Cerebellum (tissue), 4 donors: ENCODE measurements at places on chromosomes 4 and X.
A peak's percentile ranks its signal among the peaks of the same experiment; 100 is the strongest.

GRCh38 chr4:15231265-15232091 is 196.4 kb upstream of the C1QTNF7 start:
- DNase-seq = peak; percentile 65

DNA sequence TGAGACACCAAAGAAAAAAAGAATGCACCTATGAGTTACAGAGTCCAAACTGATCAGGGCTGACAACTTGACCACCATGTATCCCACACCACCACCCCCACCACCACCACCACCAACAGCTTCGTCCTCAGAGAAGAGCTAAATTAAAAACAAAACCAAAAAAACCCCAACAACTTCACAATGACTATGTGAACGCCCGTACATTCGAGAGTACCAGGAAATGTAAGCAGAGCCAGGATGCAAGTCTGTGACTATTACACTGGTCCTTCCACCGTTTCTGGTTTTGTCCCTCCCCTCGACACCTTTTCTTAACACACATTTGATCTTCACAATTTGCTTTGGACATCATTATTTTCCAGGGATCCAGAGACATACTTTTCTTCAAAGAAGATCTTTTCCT is 51.0 kb downstream of the WFS1 start:
- no peak for DNase-seq

DNA sequence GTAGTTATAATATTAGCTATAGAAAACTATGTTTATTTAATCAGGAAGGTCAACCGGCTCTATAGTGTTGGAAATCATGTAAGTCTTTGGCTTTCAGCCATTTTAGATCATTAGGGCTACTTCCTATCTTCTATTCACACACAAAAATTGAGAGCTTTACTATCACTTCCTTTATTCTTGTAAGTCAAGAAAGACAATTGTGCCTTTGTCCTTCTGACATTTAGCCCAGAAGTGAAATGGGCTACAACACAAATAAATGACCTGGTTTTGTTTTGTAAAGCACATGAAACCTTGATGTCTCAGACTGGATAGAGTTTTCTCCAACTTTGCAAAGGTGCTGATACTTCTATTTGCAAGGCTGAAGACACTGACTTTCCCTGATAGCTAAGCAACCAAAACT is 122.4 kb upstream of the ACSL4 start:
- no peak for DNase-seq

DNA sequence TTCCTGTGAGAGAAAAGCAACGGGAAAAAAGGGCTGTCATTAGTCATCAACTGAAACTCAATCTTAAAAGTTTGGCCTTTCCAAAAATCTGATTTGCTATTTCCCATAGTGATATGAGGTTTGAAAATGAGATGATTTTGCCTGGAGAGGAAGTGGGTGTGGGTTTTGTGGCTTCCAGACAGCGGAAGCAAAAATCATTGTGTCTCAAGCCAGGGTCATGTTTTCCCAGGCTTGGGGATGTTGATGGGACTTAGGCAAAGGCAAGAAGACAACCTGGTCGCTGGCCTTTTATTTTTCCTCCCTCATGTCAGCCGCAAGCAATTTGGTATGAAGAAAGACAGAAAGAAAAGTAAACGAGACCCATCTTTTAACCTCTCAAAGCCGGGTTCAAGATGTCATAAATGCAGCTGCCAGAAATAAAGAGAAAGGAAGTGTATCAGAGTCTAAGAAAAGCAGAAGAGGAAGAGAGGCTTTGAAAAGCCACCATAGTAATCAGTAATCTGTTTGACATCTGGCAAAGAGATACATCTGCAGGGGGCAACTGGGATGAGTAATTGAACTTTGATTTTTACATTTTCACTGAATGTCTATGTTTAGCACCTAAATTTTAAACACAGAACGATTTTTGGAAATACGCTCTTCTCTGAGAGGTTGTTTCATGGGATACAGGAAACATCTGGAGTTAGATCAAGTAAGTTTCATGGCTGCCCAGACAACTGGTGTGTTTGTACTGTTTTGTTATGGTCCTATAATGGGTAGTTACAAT is 521.6 kb upstream of the SLIT2 start:
- no peak for DNase-seq

GRCh38 chr4:160110891-160111290 is 1008.0 kb downstream of the RAPGEF2 start:
- DNase-seq = no peak

- DNase-seq = no peak
Observed at GRCh38 chr4:39908284-39908683, 69.4 kb downstream of the PDS5A start.

GRCh38 chr4:36854554-36854953 is 390.0 kb upstream of the NWD2 start:
- DNase-seq = no peak

DNA sequence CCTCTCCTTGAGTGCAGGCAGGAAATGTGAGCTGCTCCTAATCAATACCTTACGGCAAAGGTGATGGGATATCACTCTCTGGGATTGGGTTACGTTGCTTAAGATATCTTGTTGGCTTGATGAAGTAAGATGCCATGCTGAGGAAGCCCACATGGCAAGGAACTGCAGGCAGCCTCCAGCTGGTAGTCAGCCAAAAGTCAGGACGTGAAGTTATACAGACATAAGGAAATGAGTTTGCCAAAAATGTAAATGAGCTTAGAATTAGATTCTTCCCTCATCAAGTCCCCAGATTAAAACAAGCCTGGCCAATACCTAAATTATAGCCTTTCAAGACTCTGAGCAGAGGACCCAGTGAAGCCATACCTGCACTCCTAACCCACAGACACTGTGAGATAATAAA is 155.0 kb downstream of the QDPR start:
- DNase-seq = no peak

GRCh38 chrX:115345615-115346014 is 56.1 kb downstream of the LUZP4 start:
- DNase-seq = no peak

DNA sequence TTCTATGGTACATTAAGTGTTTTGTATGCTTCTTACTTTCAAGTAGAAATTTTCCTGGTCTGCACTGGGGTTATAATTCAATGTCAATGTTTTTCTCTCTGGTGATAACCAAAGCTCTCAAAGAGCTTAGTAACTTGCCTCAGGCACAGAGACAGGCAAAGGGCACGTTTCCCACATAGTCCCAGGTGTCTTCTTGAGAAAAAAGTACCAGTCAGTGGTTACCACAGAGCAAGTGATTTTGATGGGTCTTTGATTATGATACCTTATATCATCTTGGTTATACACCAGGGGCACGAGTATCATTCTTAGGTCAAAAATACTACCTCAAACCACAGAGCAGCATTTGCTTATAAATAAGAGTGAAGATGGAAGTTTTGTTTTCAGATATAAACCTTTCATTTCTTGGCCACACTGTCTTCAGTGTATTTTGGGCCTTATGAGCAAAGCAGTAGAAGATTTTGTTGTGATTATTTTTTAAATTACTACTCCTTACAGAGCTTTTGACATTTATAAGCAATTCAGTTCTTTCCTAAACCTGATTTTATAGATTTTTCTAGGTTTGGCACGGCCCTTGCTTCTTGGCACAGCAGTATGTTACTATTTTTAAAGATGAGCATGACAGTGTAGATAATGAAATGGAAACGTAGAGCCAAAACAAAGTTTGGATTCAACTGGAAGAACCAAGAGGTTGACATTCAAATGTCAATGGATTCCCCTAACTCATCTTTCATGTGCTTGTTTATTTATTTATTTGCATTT is 85.3 kb upstream of the TLL1 start:
- DNase-seq = no peak

- no peak for DNase-seq
Observed at GRCh38 chr4:71446479-71447081, 107.8 kb downstream of the SLC4A4 start.

DNA sequence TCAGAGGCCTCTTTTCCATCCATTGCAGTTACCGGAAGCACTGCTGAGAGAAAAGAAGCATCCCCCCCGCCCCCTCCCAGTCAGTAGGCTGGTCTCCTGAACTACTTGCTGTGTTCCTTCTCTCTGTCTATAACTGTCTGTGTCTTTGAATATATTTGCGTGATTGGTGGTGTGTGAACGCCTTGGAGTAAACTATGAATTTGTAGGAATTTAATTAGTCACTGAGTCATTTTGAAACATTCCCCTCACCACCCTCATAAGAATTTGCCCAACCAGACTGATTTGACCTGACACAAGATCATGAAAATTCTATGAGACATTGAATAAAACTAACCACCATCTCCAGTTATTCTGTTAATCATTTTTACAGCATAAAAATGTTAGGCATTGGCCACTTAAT is 6.7 kb upstream of the NXF3 start:
- no peak for DNase-seq

GRCh38 chr4:74758551-74759145 is 35.7 kb downstream of the BTC start:
- no peak for DNase-seq

DNA sequence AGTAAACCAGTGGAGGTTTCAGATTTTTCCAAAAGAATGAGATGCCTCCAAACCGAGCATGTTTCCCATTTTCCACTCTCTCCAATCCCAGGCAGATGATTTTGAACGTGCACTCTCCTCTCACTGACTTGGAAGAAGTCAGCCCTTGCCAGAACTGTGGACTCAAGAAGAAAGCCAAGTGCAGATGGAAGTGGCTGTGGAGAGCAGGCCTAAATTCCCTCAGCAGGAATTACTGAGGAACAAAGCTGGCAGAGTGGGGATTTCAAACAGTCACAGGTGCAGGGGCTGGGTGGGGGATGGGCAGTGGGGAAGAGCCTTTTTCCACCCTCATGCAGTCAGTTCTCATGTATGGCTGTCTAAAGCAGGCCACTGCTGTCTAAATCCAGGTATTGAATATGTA is 83.5 kb upstream of the PLAC1 start:
- no peak for DNase-seq

DNA sequence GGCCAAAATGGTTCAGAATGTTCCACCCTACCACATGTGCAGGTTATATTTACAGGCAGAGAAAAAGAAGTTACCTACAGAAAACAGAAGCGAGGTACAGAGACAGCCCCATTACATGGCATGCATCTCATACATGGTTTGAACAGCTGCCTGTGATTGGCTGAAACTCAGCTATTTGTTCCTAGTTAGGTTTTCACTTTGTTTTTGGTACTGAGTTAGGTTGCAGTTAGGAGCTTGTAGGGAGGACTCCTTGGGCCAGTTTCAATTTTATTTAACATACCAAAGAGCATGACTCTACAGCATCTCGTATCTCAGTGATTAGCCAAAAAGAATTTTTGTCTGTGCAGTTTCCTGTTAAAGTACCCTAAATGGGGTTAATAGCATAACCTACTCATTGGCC is 392.0 kb downstream of the MAPK10 start:
- no peak for DNase-seq

DNA sequence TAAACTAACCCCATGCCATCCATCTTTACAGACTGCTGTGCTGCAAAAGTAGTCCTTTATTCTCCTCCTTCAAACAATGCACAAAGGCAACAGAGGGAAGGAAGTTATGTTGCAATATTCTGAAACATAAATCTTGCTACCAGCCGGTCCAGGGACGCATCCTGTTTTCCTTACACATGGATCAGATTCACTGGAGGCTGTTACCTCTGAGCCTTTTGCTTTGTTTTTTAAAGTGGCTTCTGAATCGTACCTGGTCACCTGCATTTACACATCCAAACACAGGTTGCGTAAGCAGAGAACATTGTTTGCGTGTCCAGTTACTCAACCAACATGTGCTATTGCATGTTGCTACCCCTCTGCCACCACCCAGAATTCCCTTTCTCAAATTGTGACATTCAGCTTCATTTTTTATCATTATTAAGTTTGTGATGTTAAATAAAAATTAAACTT is 8.8 kb downstream of the PPARGC1A start:
- DNase-seq = no peak

- no peak for DNase-seq
Observed at GRCh38 chr4:141309874-141310273, 89.2 kb downstream of the ZNF330 start.

DNA sequence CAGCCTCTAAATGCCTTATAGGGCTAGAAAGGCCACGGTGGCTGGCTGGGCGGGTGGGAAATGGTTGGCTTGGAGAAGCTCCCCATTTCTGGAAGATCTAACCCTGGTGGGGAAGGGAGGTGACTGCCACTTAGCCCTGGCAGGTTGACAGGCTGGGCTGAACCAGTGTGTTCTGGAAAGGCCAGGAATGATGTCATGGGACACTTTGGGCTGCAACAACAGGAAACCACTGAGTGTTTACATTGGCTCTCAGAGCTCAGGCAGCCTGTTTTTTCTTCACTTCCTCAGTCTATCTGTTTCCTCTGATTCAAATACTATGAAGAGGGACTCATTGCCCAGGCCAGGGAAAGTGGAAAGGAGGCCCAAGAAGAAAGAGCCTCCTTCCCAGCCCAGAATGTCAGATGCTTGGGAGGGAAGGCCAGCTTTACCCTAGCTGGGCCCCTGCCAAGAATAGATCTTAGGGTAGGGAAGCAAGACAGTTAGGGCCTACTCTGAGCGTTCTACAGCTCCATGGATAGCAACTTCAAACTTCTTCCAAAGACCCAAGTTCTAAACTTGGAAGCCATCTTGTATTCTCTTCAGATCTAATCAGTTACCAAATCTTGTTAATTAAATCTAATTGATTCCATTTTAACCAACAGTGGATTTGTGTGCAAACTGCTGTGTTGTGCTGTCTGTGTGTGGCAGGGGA is 65.8 kb upstream of the MSN start:
- DNase-seq = no peak

DNA sequence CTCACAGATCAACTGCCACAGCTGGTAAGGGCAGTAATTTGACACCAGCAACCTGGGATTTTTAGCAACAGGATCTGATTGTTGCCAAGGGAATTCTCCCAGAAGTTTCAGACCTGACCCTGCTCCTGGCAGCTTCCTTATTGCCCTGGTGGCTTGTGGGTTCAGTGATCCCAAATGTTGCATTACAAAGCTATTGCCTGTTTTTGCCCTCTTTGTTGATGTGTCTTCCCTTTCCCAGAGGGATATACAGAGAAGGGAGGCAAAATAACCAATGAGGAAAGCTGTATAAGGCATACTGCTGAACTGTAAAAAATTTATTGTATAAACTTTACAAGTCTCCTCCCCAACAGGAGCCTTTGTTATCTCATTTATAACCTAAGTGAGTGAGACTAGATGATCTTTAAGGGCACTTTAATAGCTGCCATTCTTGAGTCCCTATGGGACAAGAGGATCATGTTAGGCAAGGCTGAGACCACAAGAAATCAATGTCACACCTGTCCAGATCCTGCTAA is 22.2 kb downstream of the VSIG4 start:
- no peak for DNase-seq

DNA sequence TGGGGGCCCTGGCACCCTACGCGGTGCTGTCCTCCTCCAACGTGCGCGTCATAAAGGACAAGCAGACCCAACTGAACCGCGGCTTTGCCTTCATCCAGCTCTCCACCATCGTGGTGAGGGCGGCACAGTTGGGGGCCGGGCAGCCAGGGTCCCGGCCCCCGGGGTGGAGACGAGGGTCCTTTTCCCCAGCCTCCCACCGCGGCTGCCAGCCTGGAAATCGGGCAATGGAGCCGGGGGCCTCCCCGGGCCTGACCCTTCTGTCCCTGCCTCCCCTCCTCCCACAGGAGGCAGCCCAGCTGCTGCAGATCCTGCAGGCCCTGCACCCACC is 13.7 kb upstream of the UBA1 start:
- no peak for DNase-seq

GRCh38 chrX:10538831-10539230 is 81.6 kb downstream of the MID1 start:
- DNase-seq = no peak

GRCh38 chr4:98261405-98262291 is 464 bp downstream of the RAP1GDS1 start:
- DNase-seq = peak; percentile 58

- DNase-seq = no peak
Observed at GRCh38 chr4:87141428-87141827, 79.0 kb downstream of the KLHL8 start.

GRCh38 chr4:129839687-129840086 is 743.7 kb downstream of the C4orf33 start:
- no peak for DNase-seq

- no peak for DNase-seq
Observed at GRCh38 chr4:141759796-141760425, 123.5 kb downstream of the IL15 start.
